ENCODE measurements at places on chromosomes 7 and 10.

DNA sequence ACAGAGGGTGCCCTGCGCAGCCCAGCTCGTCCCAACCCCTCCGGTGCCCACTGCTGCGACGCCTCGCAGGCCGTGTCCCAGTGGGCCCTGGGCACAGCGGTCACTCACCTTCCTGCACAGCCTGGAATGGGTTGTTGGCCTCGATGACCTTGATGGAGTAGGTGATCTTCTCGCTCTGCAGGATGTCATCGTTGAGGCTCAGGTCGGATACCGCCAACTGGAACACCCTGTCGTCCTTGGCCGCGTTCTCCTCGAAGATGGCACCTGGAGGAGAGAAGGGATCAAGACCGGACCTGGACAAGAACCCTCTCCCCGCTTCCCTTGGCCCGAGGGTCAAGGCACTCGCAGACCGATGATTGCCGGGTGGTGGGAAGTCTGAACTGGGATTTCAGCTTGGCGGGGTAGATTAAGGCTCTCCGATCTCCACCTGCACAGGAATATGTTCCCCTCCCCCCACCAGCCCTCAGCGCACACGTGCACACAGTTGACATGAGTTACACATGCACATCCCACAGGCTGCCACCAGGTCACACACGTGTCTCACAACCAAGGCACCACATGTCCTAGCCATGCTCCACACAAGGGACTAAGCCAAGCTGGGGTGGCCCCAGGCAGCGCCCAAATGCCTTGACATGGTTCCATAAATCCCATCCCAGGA lies 2.6 kb downstream of the GRID1 start:
- no peak for DNase-seq

DNA sequence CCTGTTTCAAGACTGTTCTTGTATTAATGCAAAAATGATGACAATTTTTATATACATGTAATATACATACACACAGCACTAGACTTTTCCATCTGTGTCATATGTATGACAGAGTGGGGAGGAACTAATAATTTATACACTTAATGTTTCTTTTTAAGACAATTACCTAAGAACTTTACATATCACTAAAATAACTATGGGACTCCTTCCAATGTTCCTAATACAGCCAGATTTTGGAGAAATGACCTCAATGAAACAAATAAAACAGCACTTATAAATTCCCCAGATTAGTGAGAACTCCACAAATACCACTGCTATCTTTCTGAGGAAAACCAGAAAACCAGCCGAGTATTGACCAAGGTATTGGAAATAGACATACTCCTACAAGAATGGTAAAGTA lies 199.4 kb downstream of the ELMO1 start:
- DNase-seq: no peak

DNA sequence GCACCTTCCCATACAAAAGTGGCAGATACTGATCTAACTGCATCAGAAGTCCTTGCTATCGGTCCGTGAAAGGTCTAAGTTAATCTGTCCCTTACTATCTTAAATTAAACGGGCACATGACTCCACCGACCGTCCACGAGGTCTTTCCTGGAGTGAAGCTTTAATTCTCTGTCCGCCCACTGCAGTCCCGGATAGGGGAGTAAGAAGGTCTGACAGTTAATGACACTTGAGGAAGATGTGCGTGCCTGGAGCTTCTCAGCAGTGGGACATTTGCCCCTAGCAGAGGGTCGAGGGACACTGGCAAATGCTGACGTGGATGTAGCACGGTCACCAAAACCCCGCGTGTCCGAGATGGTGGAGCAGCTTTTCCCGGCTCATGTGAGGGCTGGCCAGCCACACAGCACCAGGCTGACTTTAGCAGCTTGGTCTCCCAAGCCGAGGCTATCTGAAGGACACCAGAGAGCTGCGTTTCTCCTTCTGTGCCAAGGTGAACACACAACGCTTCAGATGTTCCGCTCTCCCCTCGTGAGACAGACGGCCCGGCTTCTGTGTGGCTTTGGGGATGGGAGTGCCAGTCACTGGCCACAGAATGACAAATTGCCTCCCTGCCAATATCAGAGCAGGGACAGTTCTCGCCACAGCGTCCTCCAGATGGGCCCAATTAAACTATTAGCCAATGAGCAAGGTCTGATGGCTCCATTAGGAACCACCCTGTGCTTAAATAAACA lies 86.6 kb downstream of the ADARB2 start:
- DNase-seq: no peak

- no peak for DNase-seq
Measured at GRCh38 chr10:126609566-126609965, 60.9 kb downstream of the C10orf90 start.

GRCh38 chr10:69479240-69480067 lies 28.2 kb downstream of the TSPAN15 start:
- no peak for DNase-seq

GRCh38 chr7:4797858-4798705 lies 22.7 kb downstream of the AP5Z1 start:
- DNase-seq: peak; percentile 77

DNA sequence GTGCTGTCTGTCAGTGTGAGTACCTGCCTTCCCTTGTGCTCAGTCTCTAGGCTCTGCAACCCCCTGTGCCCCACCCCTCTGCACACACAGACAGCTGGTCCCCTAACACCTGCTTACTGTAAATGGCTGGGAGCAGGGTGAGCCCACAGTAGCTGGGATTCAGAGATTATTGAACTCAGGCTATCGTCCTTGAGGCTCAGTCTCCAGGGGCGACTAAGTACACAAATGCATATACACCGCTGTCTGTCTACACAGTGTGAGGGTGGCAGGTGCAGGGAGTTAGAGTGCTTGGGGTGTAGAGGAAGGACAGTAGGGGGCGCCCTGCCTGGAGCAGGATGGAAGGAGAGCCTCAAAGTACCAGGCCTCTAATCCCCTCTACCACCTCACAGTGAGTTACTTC lies 12.9 kb downstream of the UPP1 start:
- DNase-seq: no peak

- DNase-seq: no peak
Measured at GRCh38 chr7:95491201-95491600, 5.5 kb downstream of the ASB4 start.

DNA sequence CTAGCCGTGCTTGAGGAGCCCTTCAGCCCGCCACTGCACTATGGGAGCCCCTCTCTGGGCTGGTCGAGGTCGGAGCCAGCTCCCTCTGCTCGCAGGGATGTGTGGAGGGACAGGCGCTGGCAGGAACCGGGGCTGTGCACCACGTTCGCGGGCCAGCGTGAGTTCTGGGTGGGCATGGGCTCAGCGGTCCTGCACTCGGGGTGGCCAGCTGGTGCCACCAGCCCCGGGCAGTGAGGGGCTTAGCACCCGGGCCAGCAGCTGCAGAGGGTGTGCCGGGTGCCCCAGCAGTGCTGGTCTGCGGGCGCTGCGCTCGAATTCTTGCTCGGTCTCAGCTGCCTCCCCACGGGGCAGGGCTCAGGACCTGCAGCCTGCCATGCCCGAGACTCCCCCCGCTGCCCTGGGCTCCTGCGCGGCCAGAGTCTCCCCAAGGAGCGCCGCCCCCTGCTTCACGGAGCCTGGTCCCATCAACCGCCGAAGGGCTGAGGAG lies 90.8 kb upstream of the NRG3 start:
- no peak for DNase-seq

DNA sequence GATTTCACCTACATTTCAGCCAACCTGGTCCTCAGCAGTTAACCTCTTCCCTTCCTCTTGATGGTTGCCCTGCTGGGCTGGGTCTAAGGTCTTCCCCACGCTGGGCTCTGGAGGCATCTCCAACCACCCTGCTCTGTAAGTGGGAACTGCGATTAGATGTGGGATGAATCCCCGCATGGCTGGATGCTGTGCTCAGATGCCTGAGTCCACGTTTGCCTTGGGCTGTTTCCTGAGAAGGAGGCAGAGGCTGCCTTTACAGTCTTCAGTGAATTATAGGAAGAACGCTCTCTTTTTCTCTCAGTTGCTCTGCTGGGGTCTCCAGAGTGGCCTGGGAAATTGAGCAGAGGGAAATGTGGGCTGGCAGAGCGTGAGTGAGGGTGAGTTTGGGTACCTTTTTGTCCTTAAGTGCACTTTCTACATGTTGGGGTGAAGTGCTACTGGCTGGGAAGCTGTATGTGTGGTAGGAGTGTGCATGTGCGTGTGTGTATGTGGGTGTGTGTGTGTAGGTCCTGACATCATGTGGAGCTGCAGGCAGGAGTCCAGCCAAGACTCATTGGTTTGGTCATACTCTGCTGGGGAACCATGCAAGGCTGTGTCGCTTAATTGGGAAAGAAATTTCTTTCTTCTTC lies 1.5 kb downstream of the GIMAP8 start:
- DNase-seq: peak; percentile 53

GRCh38 chr10:127923646-127924045 lies 16.7 kb downstream of the PTPRE start:
- DNase-seq: no peak

GRCh38 chr7:22786290-22786932 lies 36.2 kb downstream of the TOMM7 start:
- DNase-seq: no peak

- no peak for DNase-seq
Measured at GRCh38 chr7:124029396-124030188, 3.3 kb downstream of the TMEM229A start.

DNA sequence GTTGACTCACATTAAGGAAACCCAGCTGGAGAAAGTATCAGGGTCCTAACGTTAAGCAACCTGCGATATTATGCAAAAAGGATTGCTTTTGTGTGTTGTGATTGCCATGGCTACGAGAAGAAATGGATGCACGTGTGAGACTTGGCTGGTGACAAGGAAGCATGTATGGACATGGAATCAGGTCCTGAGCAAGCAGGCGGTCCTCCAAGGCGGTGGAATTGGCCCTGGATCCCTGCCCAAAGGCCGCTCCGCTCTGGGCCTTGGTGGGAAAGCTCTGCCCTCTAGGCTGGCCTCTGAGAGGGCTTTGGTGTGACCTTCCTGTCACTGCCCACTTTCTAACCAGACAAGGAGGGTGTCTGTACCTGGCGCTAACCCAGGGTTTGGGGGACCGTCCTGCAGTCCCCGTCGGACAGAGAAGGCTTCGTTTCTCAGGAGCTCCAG lies 192.1 kb downstream of the EBF3 start:
- DNase-seq: no peak

DNA sequence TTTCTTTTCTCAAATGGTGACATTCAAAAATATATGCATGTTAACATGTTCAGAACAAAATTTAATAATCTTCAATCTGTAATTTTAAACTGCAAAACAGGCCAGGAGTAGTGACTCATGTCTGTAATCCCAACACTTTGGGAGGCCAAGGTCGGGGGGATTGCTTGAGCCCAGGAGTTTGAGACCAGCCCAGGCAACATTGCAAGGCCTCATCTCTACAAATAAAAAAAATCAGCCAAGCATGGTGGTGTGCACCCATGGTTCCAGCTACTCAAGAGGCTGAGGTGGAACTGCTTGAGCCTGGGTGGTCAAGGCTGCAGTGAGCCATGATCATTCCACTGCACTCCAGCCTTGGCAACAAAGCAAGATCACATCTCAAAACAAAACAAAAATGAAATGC lies 394.3 kb downstream of the PARD3 start:
- no peak for DNase-seq

GRCh38 chr7:131786204-131786603 lies 229.8 kb upstream of the PODXL start:
- no peak for DNase-seq

DNA sequence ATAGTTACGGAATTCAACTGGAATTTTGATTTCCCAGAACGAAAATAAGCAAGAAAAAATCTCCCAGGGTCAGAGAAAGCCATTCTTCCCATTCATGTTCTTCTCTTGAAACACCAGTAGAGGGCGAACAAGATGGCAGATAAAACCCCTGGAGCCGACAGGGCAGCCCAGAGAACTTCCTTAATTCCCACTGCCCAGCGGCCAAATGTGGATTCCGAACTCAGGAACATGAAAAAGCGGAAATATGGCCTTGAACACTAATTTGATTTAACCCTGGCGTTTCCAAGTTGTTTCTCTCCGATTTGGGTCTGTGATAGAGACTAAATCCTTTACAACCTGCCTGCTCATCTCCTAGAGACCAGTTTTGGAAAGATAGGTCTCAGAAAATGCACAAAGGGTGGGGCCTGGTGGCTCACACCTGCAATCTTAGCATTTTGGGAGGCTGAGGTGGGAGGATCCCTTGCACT lies 100.7 kb upstream of the WAC start:
- DNase-seq: peak; percentile 39

- no peak for DNase-seq
Measured at GRCh38 chr10:9501944-9502343, 1447.5 kb downstream of the GATA3 start.

GRCh38 chr10:103876155-103876554 lies 20.8 kb upstream of the SH3PXD2A start:
- DNase-seq: no peak

- DNase-seq: no peak
Measured at GRCh38 chr7:155660758-155661093, 16.3 kb downstream of the RBM33 start.

DNA sequence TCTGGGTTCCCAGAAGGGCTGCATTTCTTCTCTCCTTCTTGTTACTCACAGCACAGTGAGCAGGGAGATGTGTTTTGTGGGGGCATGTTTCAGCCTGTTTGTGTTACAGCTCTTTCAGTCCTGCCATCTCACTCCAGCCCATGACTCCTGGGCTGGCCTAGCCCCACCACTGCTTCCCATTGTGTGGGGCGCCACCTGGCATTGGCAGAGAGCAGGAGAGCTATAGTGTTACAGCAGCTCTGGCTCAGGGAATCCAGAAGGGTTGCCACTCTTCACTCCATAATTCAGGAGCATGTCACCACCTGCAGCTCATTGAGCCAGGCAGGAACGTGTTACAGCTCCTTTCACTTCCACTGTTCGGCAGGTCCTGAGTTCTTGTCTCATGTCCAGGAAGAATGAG lies 30.0 kb downstream of the CLDN12 start:
- no peak for DNase-seq

- DNase-seq: no peak
Measured at GRCh38 chr7:106346678-106347217, 62.0 kb upstream of the NAMPT start.

- no peak for DNase-seq
Measured at GRCh38 chr10:35432781-35433338, 96.6 kb downstream of the CCNY start.

DNA sequence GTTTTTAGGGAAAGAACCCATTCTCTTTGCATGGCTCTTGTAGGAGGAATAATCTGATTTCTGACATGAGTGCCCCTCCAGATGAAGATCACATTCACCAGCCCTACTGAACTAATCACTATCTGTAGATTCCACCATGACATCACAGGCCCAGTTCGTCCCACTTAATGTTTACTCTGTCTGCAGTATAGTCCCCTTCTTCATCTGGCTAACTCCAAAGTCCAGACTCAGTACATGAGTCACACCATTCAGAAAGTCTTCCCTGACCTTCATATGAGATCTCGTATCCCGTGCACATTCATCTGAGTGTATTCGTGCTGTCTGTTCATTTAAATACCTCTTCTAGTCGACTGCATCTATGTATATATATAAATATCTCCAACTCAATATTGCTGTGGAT lies 366.5 kb upstream of the AKR1E2 start:
- no peak for DNase-seq
